ENCODE measurements at places on chromosomes 13 and 19.

DNA sequence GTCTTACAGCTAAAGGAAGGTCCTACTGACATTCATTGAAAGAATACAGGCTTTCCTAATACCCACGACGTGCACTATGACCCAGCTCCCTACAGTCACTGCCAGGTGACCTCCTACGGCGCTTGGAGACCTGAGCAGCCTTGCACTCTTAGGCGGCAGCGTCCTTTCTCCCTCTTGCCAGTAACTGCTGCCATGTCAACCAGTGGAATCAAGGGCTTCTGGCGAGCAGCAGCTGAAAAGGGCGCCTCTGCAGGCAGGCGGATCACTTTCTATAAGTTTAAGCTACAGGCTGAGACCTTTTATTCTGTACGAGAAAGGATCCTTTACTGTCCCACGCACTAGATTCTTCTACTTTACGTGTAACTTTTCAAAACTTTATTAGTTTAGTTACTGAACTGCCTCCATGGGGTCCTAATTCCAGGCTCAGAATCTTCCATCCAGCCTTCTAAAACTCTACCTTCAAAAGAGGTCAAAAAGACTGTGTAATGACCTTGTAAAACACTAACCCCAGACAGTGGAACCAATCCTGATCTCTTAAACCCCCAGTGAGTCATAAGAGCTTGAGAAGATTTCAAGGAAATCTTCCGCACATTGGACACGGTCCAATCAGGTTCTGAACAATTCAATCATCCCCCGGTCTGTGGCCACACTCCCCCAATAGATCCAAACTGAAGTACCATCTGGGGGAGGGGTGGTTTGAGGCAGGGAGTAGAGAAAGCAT is 1.9 kb downstream of the KCTD12 start:
- DNase-seq = peak; percentile 63

GRCh38 chr19:7652061-7652641 is 15.2 kb downstream of the STXBP2 start:
- peak; percentile 91 for DNase-seq

GRCh38 chr13:97266772-97267417 is 44.8 kb downstream of the MBNL2 start:
- DNase-seq = no peak

- no peak for DNase-seq
Measured at GRCh38 chr19:18227781-18228271, 1.6 kb upstream of the PDE4C start.

- DNase-seq = peak; percentile 13
Measured at GRCh38 chr13:83709426-83710132, 172.7 kb downstream of the SLITRK1 start.

DNA sequence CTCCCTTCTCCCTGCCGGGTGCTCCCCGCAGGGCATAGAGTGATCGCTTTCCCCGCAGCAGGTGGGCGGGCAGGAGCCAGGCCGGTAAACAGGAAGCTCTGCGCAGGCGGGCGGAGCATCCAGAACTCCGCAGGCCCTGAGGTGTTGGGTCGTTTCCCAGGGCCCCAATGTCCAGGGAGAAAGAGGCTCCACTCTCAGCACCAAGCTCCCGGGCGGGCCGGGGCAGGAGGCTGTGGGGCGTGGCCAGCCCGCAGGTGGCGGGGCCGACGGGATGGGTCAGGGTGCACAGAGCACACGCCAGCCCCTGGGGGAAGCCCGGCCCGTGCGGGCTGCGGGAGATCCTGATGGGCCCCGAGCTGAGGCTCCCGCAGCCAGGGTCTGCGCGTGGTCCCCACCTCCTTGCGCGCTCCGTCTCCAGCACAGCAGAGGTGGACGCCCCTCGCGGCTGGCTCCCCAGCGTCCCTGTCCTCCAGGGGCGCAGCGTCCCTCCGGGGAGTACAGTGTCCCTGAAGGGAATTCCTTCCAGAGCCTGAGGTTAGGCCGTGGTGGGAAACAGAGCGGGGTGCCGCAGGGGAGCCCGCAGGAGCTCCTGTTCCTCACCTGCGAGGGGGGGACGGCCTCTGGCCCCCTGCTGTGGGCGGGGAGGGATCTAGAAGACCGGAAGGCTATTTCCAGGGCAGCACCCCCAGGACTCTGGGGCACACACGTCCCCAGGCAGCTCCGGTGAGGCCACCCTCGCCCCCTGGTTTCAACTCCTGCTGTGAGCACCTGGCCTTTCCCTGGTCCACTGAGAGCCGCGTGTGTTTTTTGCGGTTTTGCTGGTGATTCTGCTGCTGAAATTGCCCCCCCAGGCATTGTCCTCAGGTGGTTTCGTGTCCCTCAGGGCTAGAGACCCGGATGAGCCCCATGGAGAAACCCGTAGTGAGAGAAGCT is 12.2 kb downstream of the PIP5K1C start:
- peak; percentile 84 for DNase-seq

DNA sequence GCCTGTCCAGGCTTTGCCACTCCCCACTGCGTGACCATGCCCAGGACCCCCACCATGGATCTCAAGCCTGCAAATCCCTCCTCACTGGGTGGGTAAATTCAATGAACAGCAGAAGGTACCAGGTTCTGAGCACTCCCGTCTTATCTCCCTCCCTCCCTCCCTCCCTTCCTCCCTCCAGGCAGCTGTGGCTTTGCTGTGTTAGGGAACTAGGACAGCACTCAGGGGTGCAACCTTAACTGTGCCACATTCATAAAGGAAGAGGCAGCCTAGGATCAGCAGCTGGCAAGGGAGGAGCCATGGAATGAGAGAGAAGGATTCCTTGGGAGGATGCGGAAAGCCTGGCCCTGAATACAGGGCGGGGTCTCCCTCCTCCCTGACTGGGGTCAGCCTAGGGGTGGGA is 5.6 kb downstream of the CEACAM4 start:
- no peak for DNase-seq

DNA sequence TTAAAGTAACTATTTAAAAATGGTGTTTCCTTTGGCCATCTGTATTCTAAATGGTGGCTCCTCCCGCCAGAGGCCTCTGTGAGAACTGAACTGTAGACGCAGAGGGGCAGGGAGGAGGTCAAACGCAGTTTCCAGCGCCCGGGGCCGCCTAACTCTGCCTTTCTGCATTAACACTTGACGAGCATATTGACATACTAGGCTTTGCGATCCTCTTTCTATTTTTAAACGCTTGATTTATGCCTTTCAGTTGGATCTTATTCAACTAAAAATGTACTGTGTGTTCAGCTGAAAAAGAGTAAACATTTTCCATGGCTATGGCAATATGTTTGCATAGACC is 74.7 kb downstream of the SPACA7 start:
- DNase-seq = no peak

DNA sequence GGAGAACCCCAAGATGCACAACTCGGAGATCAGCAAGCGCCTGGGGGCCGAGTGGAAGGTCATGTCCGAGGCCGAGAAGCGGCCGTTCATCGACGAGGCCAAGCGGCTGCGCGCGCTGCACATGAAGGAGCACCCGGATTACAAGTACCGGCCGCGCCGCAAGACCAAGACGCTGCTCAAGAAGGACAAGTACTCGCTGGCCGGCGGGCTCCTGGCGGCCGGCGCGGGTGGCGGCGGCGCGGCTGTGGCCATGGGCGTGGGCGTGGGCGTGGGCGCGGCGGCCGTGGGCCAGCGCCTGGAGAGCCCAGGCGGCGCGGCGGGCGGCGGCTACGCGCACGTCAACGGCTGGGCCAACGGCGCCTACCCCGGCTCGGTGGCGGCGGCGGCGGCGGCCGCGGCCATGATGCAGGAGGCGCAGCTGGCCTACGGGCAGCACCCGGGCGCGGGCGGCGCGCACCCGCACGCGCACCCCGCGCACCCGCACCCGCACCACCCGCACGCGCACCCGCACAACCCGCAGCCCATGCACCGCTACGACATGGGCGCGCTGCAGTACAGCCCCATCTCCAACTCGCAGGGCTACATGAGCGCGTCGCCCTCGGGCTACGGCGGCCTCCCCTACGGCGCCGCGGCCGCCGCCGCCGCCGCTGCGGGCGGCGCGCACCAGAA is 1.1 kb downstream of the SOX1 start:
- no peak for DNase-seq

DNA sequence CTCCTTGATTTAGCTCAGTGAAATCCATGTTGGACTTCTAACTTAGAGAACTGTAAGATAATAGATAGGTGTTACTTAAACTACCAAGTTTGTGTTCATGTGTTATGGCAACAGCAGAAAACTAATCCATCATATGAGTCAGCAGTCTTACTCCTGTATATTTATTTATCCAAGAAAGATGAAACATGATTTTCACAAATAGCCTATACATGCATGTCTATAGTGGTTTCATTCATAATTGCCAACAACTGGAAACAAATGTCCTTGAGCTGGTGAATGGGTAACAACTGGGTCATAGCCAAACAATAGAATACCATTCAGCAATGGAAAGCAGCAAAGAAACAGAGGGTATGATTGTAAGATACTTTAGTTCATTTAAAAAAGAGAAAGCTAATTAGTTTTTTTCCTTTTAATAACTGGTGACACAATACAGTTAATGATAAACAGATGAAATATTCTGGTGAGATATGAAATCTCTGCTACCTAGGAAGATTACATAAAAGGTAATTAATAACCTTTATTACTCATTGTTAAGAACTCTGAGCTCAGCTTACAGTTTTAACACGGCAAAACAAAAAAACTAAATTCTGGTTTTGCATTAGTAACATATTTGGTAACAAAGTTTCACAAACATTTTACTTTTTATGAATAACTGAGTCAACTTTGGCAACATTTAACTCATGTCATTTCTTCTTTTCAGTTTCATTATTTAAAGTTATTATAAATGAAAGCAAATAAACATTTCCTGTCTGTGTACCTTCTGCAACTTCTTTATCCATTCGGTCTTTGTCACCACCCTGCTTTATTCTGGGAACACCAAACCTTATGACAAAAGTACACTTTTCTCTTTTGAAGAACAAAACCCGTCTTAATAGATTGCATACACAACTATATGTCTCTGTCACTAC is 181.3 kb downstream of the LIG4 start:
- peak; percentile 16 for DNase-seq

DNA sequence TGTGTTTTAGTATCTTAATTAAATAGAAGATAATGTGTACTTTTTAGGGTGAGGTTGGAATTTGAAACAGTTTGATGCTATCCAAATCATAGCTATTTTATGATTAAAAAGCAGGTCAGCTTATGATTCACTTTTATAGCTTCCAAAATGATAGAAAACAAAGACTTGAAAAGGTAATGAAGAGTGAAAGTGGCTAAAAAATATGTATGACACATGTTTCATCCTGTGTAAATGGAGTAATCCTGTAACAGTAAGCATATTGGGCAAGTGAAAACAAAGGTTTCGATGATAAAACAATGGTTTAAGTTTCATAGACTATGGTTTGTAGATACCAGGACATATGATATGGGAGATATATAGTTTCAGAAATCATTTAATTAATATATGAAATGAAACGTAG is 456.2 kb downstream of the PCDH20 start:
- DNase-seq = no peak

DNA sequence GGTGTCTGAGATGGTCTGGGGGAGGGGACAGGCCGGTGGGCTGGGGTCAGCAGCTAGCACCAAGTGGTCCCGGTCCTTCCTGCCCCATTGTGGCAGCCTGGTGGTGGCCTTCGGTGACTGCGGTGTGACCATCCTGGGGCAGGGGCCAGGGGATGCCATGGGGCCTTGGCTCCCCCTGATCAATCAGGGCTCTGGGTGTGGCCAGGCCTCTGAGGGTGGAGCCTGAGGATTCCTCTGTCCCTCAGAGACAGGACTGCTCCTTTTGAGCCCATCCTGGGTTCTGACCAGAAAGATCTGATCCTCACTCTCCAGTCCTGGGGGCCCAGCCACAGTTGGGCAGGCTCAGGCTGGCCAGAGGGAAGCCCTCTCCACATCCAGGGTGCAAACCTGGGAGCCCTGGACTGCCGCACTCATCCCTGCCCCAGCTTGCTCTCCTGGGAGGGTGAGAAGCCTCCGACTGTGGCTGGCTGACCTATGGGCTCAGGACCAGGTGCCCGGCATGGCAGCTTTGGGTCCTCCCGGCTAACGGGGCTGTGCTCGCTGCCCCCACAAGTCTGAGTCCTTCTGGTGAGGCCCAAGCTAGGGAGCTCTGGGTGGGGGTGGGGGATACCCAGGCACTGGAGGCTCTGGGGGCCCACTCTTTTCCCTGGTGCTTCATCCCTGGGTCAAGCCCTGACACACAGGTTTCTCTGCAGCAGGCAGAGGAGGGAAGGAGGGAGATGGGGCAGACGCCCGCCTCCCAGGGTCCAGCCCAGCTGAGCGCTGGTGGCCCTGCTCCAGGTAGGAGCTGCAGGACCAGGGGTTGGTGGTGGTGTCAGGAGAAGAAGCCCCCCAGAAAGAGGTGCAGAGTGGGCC is 59.5 kb downstream of the IER2 start:
- no peak for DNase-seq

- no peak for DNase-seq
Measured at GRCh38 chr19:5141850-5142724, 173.2 kb downstream of the KDM4B start.

DNA sequence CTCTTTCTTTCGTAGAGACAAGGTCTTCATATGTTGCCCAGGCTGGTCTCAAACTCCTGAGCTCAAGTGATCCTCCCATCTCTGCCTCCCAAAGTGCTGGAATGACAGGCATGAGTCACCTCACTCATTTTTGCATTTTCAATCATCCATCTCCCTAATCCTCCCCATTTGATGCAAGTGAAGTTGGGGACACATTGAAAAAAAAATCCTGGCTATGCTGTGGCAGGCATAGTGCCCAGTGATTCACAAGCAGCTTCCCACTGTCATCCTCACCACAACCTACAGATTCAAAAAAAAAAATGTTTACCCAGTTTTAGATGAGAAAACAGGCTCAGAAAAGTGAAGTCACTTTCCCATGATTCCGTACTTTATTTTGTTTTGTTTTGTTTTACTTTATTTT is 44.7 kb upstream of the USP29 start:
- DNase-seq = no peak
